ENCODE measurements at places on chromosomes 1 and 21.

GRCh38 chr1:119652587-119652986 lies 4.5 kb upstream of the ZNF697 start:
- no peak for DNase-seq

DNA sequence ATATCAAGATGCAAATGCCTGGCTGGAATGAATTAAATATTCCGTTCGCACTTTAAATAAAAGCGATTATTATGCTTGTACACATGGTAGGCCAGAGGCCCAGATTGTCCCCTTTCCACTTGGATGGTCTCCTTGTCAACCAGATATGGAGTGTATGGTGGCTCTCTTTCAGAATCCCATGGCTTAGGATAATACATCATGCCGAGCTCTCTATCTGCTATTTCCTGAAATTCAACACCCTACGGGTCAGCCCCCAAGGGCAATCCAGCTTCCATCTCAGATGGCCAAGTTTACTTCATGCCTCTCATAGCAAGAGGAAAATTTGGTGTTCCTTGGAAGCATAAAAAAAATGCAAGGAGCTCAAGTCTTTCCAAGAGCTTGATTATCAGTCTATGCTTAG lies 25.4 kb upstream of the FMO1 start:
- DNase-seq: no peak

DNA sequence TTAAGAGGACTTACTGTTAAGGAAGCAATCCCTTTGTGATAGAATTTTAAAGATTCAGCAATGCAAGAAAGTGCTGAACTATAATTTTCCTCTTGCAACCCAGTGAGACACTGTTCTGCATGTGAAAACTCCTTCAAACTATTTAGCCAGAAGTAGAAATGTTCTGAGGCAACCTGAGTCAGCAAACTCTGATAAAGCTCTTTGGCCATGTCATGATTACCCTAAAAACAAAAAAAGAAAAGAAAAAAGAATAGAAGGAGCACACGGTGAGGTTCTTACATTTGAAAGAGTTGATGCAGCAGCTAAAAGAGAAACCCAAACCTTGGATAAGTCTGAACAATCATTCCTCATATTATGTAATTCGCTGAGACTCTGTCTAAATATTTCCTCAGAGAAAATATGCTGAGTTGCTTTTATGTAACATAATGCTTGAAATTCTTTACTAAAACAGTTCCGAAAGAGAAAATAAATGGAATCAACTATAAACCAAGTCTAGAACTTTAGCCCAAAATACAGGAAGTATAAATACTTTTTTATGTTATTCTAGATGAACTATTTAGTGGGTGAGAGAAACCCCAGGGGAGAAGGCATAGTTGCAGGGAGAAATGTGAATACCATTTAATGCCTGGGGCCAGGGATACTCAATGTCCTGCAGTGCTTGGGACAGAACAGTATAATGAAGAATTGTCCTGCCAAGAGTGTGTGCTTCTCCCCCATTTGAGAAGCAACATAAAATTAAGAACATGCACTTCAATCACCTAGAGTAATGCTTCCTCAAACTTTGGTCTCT lies 60.0 kb downstream of the INTS7 start:
- DNase-seq: no peak

- no peak for DNase-seq
Measured at GRCh38 chr1:154414606-154415005, 9.5 kb downstream of the IL6R start.

DNA sequence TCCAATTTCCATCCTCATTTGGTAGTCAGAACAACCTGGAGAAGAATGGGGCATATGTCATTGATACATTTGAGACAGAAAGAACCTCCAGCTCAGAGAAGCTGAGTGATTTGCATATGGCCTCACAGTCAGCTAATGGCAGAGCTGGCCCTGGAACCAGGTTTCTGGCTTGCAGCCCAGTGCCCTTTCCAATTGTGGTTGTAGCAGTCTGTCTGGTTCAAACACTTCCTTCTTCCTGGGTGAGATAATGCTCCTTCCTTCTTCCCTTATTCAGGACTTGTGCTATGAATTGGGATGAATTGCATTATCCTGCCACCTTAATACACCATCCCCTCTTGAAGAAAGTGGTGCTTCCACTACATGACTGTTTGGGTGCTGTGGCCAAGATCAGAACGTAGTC lies 24.2 kb downstream of the SLC5A9 start:
- DNase-seq: no peak

DNA sequence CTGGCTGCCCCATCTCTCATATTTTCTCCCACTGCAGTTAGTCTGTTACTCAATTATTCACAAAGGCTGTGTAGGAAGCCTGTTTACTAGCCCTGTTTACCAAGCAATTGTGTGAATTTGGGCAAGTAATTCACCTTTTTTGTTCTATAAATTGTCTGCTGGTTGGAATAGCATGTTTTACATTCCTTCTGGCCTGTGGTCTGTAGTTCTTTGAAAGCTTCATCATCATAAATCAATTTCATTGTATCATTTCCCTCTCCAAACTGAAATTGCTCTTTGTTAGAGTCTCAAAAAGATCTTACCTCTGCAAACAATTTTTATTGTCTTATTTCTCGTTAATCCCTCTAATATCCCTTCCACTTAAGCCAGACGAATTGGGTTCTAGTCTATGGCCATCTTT lies 1059.5 kb upstream of the ADGRL4 start:
- DNase-seq: no peak

GRCh38 chr1:168223681-168224540 lies 1.9 kb upstream of the SFT2D2 start:
- DNase-seq: no peak

DNA sequence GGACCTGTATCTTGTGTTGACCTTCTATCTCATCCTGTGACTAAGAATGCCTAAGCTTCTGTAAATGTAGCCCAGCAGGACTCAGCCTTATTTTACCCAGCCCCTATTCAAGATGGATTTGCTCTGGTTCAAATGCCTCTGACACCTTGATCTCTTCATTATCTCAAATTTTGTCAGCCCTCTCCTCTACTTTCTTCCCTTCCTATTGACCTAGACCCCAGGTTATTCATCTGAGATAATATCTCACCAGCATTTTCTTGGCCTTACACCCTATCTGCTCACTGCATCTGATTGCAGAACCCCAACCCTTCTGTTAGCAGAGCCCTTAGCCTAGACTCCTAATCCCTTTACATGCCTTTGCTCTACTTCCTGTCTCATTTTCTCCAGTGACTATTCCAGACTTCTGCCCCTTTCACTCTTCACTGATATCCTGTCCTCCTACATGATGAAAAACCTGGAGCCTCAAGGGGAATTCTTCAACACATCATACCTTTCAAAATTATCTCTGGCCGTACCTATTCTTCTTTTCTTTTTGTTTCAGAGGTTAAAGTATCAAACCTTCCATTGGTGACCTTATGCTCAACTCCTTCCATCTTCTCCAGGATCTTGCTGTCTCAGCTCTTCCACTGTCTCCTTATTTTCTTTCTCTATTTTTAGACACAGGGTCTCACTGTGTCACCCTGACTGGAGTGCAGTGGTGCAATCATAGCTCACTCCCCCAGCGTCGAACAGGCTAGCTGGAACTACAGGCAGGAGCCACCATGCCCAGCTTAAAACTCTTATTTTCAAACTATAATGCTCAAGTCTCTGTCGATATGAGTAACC lies 44.9 kb downstream of the WDR64 start:
- DNase-seq: no peak

GRCh38 chr1:84155517-84155916 lies 11.4 kb downstream of the PRKACB start:
- no peak for DNase-seq

DNA sequence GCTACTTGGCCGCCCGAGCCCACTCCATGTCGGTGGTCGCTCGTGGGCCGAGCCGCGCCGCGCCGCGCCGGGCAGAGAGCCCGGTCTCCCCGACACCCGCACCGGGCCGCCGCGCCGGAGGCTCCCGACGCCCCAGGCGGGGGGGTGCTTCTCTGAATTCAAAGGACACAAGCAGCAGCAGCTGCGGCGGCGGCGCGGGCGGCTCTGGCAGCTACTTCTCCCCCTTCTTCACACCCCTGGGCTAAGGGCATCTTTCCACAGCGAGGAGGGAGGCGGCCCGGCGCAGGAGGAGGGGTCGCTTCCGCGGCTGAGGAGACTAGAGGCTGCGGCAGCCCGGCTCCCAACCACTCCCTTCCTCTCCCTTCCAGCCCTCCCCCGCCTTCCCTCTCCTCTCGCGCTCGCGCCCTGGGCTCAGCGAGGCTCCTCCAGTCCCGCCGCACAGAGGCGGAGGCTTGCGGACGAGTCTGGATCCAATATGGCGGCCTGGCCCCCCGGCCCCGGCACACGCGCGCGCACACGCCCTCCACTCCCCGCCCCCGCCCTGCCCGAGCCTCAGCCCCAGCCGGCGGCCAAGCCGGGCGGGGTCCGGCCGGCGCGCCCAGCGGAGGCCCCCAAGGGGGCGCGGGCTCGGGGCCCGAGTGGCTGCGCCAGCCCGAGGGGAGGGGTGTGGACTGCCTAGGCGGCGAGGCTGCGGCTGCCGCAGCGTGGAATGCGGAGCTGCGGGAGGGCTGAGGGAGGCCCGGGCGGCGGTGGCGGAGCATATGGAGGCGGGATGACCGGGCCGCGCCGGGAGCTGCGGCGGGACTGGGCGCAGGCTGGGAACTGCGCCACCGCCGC lies at the start of gene CDC42BPA:
CDC42BPA (minus strand) TSS at position 477 of the 837 bp plus-strand sequence. CDS start 1,310 bp downstream, outside the sequence.
- DNase-seq: no peak
